LHCN-M2 (cell line): ENCODE measurements at places on chromosomes 12 and 14. TPM values are rescaled to one million over a fixed set of nuclear protein-coding genes. Genes with fewer than 3 reads are reported as not detected.

DNA sequence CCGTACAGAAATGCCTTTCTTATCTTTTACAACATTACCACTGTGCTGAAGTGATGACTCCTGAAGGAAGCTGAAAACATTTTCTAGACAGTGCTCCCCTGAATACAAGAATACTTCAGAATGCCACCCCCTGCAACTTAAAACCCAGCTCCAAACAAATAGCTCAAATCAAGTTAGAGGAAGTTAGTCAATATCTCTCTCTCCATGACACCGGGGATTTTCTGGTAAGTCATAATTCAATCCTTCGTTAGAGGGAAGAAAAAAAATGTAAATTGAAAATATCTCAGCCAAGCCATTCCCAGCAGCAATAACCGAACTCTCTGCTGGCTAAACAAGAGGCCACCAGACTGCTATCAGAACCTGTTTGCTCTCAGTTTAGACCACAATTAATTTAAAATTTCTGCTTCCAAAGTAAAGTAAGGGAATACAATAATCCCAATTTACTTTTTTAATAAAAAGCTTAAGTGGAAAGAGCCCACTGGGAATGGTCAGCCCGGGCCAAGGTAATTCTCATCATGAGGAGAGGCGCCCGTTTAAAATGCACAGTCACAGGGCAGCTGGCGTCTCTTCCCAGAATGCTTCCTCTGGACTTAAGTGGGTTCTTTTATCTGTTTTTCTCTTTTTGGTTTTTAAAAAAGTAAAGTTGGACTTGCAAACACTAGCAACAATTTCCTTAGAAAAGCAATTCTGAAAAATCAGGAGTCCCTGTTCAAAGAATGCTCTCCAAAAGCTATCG is 710.1 kb upstream of the STXBP6 start:
- no peak for DNase-seq

DNA sequence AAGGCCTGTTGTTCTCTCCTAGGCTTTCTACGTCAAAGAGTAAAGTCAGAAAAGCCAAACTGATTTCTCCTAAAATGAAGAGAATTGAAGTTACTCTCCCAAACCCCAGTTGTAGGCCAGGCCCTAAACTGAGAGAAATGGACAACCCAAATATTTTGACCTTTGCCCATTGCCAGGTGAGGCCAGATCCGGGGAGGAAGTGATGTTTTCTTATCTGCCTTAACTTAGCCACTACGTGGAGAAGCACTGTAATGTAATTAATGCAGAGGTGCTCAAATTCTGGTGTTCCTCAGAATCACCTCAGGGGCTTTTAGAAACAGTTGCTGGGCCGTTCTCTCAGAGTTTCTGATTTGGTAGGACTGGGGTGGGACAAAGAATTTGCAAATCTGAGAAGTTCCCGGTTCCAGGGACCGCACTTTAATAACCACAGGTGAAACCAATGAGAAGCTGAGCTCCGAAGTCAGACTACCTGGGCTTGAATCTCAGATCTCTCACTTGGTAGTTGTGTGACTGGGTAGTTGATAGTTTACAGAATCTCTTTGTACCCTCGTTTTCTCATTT is 73.2 kb downstream of the ETV6 start:
- DNase-seq, result no peak

DNA sequence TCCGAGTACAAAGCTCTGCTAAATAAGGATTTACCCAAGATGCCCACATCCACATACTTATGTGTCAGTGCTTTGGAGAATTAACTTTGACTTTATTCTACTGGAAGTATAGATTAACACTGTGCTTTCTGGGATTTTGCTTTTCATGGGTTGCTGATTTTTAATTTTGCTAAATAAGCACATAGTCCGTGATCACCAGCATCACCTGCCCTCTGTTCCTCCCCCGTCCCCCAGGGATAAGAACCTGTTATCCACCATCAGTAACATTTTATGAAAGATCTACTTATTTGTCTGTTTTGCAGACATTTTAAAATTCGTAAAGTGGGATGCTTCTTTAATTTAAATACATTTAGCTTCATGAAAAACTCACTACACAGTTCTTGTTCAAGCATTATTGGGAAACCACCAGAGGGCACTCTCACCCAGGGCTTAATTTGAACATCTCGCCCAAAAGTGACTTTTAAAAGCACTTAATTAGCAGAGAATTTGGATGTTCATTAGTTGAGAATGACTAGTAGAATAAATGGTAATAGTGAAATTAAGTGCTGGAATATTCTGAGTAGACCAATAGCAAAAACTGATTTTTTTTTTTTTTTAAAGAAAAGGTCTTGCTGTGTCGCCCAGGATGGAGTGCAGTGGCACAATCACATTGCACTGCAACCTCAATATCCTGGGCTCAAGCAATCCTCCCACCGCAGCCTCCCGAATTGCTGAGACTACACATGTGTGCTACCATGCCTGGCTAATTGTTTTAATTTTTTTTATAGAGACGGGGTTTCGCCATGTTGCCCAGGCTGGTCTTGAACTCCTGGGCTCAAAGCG is 35.7 kb downstream of the MRPL42 start:
- peak; percentile 23 for DNase-seq

DNA sequence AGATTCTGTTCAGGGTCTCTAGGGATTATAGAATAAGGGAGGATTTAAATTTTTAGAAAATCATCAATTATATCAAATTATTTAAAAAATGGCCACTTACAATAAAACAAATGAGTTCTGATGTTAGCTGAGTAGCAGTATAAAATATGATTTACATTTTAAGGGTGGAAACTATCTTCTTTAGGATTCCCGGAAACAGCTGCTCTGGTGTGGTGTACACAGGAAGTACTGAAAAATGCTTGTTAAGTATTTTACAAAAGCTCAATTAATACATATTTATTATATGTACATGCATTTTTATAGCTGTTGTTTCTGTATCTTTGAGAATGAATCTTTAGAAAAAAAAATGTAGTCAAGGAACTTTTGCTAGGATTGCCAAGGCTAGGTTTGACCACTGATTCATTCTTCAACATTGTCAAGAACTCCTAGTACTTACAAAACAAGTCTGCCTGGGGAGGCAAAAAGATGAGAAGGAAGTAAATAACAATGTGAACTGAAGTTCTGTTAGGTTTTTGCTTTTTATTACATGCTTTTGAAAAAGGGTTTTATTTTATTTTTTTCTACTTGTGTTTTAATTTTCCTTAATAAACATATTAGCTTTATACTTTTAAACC is 48.0 kb downstream of the ARF6 start:
- DNase-seq, result peak; percentile 49

Gene LBHD2
- not detected in 2 replicates for total RNA-seq

DNA sequence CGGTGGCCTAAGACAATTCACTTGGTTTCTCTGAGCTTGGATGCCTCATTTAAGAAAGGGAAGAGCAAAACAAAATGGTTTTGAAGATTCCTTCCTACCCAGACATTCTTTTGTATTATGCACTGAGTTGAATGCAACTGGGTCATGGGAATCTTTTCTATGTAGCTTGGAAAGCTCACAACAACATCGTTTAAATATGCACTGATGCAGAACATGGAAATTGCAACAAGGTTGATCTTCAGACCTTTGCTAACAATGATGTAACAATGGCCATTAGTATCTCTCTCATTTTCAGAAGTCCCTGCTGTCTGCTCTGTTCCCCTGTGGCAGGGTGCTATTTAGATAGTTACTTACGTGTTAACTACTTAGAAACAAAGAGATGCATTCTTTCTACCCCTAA is 30.1 kb upstream of the IGF1 start:
- DNase-seq, result no peak

Gene KCNH3
- 0.11 TPM in 1 of 2 replicates, not detected in the other for total RNA-seq

GRCh38 chr12:24470050-24470449 is 478.9 kb downstream of the BCAT1 start:
- DNase-seq, result peak; percentile 73
